Stimulated activated CD8-positive, alpha-beta memory T cell treated with anti-CD3 and anti-CD28 coated beads, Interleukin-2, amount 100 ng/mL, for 48 hours (primary cell): ENCODE measurements at places on chromosomes 1 and 21.

DNA sequence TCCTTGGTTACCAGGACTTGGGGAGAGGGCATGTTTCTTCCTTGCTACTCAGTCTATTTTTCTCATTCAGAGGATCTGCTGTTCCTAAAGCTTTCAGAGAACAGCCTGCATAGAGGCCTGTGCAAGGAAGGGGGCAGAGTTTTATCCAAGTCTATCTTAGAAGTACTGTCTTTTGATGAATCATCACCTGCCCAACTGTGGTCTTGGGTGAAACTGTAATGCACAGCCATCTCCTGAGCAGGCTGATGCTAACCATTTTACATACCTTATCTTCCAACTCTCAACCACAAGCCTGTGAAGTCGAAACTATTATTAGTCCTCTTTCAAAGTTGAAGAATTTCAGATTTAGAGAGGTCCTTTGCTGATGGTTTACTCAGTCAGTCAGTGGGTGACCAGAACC, 368.0 kb downstream of the HHAT start:
- DNase-seq: no peak

DNA sequence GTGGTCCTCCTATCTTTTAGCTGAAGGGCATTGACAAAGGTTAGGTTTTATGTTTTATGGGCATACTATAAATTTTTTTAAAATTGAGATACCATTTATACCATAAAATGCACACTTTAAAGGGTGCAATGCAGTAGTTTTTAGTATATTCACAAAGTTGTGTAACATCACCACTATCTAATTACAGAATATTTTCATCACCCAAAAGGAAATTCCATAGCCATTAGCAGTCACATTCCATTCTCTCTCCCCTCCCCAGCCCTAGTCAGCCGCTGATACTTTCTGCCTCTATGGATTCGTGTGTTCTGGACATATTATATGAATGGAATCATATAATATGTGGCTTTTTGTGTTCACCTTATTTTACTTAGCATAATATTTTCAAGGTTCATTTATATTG, 135.8 kb upstream of the B3GALT2 start:
- no peak for DNase-seq

- DNase-seq: no peak
Measured at GRCh38 chr1:42774928-42775526, 8.0 kb downstream of the C1orf50 start.

GRCh38 chr1:111743679-111744101, 4.5 kb upstream of the INKA2 start:
- DNase-seq: no peak

- DNase-seq: no peak
Measured at GRCh38 chr1:37485902-37486679, 11.7 kb downstream of the ZC3H12A start.

GRCh38 chr21:39073063-39073462, 110.2 kb downstream of the PSMG1 start:
- DNase-seq: no peak

DNA sequence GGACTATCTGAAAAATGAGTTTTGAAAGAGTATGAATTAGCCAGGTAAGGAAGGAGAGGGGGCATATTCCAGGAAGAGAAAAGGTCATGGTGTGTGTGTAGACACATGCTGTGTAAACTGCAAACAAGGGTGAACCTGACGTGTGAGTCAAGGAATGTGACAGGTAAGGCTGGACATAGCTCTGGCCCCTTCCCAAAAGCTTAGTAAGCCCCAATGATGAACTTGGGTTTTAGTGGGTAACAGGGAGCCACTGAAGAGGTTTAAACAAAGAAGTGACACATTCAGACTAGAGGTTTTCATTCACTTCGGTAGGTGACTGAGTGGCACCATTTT, 36.7 kb downstream of the EGLN1 start:
- DNase-seq: no peak

DNA sequence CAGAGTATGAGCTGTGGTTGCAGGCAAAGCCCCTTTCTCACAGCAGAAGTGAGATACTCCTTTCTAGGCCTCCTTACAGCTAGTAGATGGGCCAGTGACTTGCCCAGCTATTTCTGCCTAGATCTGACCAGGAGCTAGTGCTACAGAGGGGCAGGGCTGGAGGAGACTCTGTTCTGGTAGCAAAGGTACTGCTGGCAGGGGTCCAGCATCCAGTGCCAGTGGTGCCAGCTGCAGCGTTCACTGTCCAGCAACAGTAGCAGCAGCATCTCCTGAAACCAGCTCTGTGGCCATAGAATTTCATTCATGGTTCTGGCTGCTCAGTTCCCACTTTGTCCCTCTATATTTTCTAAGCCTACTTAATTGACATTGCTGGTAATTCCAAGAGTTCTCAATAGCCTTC, 62.5 kb upstream of the CNN3 start:
- DNase-seq: no peak

DNA sequence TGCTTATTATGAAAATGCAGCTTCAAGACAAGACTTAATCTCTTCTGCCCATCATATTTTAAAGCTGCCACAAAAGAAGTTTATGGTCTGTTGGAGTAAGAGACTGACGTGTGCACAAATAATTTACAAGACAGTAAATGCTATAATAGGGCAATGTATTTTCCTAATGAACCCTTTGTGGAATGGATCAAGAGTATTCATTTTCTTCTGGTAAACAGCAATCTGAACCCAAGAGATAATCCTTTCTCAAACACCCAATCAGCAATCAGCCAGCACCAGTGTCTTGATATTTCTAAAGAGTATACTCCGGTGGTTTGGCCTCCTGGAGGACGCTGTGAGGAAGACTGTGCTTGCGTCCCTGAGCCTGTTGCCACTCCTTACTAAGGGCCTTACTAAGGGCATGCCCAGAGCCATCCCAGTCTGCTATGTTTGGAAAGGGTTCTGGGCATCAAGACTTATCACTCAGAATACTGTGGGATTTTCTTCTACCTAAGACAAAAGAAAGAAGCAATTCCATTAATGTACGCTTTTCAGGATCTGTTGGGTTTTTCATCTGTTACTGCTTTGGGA, 48.8 kb upstream of the LRRC8D start:
- DNase-seq: no peak

DNA sequence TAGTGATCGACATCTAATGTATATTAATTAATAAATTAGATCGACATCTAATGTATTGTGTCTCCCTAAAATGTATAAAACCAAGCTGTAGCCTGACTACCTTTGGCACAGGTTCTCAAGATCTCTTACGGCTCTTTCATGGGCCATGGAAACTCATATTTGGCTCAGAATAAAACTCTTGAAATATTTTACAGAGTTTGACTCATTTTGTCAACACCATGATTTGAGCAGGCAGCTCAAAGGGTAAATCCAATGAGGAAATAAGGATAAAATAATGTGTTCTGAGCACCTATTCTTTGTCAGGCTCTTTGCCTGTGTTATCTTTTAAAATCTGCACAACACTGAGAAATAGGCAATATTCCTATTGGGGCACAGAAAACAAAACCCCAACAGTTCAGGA, 223.4 kb upstream of the DUSP10 start:
- no peak for DNase-seq

- DNase-seq: no peak
Measured at GRCh38 chr1:234538930-234539649, 60.1 kb upstream of the TARBP1 start.

- DNase-seq: no peak
Measured at GRCh38 chr21:38930853-38931252, 125.1 kb downstream of the ETS2 start.
